ENCODE measurements at places on chromosomes 4 and X.

GRCh38 chrX:102637561-102637960, 13.7 kb upstream of the GPRASP1 start:
- no peak for DNase-seq

- DNase-seq = no peak
Observed at GRCh38 chr4:40887764-40888131, 138.0 kb downstream of the NSUN7 start.

DNA sequence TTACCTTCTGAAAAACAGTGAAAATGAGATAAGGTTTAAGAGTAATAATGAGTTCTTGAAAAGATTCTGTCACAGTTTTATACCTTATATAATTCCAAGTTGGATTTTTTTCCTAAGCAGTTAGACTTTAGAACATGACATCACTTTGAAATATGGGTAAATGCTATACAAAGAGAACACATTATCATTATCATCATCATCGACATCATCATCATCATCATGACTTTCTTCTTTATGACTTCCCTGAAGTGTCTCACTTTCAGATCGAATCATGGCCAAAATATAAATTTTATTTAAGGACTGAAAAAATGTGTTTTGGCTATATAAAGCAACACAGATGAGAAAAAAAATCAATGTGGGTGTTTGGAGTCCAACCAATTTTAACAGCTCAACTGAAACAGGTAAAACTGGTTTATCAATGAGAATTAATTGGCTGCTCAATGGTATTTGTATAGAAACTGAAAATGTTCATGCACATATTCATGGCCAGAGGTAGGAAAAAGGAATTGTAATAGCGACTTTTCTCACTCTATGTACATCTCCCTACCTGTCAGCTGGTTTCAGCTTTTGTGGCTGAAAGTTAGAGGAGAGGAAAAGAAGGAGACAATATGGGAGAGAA, 243.1 kb upstream of the GPC4 start:
- no peak for DNase-seq

- no peak for DNase-seq
Observed at GRCh38 chr4:122346036-122346435, 32.8 kb upstream of the ADAD1 start.

DNA sequence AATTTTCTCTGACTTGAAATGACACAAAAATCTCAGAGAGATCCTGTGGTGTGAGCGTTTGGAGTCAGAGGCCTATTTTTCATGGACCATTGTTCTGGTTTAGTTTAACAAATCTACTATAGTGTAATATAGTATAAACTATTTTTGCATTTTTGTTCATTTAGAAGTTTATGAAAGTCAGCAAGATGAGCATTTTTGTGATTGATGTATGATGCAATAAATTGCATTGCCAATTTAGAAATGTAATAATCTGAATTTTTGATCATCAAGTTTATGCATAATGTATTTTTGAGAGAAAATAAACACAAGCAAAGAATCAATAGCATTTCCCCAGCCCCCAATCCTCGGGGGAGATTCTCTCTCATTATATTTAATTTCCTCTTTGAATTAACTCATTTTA, 519.5 kb upstream of the FTHL17 start:
- no peak for DNase-seq

GRCh38 chr4:11596989-11597388, 168.3 kb upstream of the HS3ST1 start:
- no peak for DNase-seq

GRCh38 chr4:150769248-150769647, 187.3 kb downstream of the MAB21L2 start:
- DNase-seq = peak; percentile 29

DNA sequence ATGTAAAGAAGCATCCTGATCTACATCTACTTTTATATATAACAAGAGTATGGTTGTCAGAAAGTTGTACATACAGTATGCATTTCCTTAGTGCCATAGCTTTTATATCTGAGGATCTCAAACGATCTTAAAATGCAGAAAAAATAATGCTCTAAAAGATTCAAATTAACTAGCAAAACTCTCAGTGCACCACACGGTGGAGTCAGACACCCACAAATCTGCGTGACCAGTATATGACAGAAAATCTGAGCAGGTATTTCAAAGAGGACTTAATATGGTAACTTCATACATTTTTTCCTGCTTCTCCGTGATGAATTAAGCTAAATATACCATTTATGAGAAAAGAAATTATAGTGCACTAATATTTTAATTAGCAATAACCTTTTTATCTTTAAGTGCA, 803.0 kb downstream of the DMD start:
- no peak for DNase-seq

DNA sequence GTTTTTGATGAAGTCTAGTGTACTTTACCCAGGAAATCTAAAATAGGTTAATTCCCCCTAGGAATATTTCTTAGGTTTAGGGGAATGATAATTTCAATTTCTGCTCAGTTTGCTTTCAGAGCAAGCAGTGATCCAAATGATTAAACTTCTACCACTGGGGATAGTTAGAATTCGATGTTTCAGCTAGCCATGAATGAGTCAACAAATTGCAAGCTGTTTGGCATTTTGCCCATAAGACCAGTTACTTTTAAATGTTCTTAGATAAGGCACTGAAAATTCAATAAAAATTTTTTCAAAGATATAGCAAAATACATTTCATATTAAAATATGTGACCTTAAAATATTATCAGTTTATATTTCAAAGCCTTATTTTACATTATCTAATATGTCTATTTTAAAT, 993.6 kb downstream of the ARAP2 start:
- no peak for DNase-seq

DNA sequence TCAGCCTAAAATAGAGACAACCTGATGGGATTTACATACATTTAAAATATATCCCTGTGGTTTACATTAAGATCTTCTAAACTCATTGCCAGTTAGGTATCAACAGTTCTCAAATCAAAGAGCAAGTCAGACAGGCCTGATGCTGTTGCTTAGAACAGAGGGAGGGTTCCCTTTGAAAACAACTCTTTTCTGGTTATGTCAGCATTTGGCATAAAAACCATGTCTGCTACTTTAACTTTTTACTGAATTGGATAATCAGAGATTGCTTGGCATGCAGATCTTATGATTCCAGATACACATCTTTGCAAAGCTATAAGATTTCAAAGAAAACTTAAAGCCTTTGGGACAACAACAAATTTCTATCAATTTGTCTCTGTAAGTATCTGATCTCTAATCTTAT, 140.8 kb downstream of the CPE start:
- DNase-seq = no peak

DNA sequence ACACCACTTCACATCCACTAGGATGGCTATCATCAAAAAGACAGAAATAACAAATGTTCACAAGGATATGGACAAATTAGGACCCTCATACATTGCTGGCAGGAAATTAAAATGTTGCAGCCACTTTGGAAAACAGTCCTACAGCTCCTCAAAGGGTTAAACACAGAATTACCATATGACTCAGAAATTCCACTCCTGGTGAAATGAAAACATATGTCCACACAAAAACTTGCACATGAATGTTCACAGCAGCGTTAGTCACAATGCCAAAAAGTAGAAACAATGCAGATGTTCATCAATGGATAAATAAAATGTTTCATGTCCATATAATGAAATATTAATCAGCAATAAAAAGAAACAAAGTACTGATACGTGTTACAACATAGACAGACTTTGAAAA, 15.1 kb downstream of the S100G start:
- no peak for DNase-seq

DNA sequence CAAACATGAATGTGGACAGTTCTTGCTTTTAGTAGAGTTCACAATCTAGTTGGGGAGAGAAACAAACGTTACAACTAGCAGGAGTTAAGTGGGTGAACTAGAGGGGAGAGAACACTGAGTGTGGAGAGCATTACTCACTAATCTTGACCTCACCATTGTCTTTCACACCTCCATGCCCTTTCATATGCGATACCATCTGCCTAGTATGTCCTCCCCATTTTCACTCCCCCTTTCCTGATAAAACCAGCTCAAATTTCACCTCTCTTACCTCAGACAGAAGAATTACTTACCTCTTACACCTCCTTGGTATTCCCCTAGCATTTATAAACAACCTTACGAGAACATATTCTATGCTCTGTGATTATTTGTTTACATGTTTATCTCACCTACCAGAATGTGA, 53.6 kb downstream of the LAS1L start:
- no peak for DNase-seq

DNA sequence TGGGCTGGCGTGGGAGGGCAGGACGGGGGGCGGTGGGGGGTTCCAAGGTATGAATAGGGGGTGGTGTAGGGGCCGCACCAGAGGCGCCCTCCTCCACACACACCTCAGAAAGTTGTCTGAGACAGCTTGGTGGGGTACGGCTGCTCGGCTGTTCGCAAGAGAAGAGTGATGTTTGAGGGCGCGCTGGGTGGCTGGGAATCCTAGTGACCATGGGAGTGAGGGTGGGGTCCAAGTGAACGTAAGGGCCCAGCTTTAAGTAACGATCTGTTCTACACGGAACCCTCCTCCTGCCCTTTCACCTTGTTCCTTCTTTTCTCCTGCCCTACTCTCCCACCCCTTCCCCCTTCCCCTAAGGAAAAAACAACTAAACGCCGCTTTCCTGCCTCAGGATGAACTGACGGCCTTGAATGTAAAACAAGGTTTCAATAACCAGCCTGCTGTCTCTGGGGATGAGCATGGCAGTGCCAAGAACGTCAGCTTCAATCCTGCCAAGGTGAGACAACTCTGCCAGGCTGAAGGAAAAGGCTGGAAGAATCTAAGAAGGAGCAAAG, 664 bp downstream of the MED12 start:
- DNase-seq = no peak

DNA sequence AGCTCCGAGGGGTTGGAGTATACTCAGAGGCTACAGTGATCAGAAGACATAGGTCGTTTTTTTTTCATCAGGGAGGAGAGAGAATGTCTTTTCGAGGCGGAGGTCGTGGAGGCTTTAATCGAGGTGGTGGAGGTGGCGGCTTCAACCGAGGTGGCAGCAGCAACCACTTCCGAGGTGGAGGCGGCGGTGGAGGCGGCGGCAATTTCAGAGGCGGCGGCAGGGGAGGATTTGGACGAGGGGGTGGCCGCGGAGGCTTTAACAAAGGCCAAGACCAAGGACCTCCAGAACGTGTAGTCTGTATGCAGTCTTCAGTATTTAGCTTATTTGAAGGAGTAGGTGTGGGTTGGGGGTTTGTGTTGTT, 500 bp downstream of the GAR1 start:
- no peak for DNase-seq

GRCh38 chr4:185290018-185290607, 80.7 kb downstream of the SNX25 start:
- DNase-seq = no peak

DNA sequence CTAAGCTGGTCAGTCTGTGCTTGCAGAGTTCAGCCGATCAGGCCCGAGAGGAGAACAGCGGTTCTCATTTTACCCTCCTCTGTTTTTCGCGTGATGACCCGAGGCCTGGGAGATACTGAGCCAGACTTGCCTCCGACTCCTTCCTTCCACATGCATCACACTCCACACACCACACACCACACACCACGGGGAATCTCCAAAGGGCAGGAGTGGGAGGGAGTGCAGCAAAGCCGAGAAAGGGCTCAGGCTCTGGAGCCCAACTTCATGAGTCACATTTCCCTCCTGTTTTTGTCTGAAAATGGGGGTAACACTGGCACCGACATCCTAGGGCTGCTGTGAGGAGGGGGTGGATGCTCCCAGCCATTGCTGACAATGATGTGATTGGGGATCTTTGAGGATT, 38.9 kb downstream of the TKTL1 start:
- no peak for DNase-seq

- no peak for DNase-seq
Observed at GRCh38 chr4:11049001-11049400, 364.4 kb upstream of the CLNK start.

- no peak for DNase-seq
Observed at GRCh38 chr4:48546336-48546735, 56.3 kb downstream of the ZAR1 start.

DNA sequence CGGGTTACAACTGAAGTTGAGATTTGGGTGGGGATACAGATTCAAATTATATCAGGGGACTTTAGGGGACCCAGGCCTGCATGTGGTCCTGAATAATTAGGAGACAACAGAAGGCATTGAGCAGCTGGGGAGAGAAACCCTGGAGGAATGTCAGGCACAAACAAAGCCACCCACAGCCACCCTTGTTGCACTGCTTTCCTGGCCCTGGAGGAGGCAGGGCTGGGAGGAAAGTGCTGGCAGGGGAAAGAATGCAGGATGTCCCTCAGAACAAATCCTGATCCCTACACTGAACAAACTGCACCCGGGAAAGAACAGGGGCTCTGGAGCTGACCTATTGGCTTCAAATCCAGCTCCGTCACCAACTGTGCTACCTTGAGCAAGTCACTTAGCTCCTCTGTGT, 214.1 kb upstream of the ATP6AP2 start:
- no peak for DNase-seq

DNA sequence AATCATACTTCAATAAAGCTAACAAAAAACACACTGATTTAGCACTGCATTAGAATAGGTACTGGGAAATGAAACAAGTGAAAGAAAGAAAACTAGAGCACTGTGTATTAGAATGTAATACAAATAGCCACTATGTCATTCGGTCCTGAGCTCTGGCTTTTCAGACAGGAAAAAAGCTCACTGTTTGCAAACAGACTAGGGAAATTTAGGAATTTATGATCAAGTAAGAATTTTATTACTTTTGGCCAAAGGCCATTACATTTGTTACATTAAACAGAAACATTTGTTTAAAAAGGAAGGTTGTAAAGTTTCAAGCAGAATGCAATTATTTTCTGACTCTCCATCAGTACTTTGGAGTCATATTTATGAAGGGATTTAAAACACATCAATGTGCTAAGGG, 68.7 kb downstream of the KLHL8 start:
- no peak for DNase-seq

DNA sequence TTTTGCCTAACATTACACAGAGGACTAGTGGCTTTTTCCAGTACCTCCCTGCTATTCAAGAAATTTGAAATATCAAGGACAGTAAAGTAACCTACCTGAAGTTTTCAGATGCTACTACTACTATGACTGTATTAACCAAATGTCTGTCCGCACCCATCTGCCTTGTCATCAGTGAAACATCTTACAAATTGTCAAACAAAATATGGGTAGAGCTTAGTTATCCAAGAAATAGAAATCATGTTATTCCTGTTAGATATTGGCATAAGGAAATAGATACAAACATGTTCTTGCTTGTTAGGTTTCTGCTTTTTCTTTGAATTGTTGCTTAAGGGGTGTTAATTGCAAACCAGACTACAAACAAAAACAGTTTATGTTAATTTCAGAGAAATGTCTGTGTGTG, 63.9 kb downstream of the PLS3 start:
- DNase-seq = no peak

DNA sequence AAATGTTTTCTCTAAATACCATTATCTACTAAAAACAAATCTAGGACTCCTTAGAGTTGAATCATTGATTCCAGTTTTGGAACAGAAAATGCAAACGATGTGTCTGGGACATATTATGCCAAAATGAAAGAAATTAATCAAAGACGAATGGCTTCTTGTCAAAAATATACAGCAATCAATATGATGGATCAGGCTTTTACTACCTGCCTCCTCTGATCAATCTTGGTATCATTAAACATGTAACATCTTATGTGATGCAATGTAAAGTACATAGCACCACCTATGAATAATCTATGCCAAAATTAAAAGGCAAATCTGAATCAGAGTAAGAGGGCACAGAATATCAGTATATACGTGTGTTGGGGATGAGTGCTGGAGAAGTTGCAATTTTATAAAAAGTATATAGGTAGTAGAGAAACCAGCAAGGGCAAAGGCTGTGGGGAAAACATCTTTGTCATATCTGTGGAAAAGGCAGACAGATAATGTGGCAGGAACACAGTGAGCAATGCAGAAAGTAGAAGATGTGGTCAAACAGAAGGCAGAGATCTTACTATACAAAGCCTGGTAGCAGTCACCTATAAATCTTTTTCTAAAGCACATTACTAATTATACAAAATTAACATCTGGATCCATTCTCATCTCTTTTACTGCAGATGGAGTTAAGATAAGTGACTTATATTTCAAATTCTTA, 152.7 kb downstream of the ANTXR2 start:
- DNase-seq = no peak

Measured in epithelial cell of prostate (primary cell).